ENCODE measurements at places on chromosomes 1 and 21.

DNA sequence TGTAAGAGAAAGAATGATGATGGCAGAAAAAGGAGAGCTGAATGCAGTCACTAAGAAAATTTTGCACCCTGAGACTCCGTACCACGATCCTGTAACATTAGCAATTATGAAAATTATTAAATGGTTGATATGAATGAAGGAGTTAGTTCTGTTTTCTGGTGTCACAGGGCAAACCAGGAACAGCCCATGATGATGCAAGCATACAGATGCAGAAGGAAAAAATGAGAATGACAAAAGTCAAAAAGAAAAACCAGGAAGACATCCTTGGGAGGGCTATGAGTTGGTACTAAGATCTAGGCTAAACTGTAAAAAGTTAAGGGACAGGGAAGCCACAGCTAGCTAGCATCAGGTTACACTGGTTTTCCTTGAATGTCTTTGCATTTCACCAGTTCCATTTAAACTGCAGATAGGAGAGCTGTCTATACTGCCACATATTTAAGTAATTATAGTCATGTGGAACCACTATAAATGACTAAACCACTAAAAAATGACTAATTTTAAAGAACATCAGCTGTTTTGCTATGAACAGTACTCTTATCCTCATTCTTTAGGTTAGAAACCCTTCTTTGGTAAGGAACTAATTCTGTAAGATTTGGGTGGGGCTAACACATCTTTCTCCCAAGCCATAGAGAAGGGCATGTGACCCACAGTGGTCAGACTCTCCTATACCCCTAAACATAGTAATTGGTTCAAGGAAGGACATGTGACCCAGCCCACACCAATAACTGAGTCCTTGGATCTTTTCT, 11.4 kb downstream of the DOCK7 start:
- DNase-seq, result peak; percentile 80

GRCh38 chr1:105664495-105664894, 1392.0 kb upstream of the PRMT6 start:
- no peak for DNase-seq

GRCh38 chr21:41761211-41761933, 5.5 kb downstream of the RIPK4 start:
- DNase-seq, result no peak

DNA sequence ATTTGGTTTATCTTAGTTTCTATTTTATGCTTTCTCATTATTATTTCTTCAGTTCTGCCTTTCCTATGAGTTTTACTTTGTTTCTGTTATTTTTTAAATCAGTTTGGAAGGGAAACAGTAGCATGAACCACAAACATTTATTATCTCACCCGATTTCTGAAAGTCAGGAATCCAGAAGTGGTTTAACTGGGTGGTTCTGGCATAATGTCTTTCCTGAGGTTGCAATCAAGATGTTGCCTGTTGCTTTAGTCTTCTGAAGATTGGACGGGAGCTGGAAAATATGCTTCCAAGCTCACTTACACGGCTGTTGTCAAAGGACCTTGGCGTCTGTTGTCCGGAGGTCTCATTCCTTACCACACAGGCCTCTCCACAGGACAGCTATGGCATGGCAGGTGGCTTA, 50.4 kb downstream of the SNRPE start:
- DNase-seq, result peak; percentile 82

GRCh38 chr1:7207875-7208646, 422.8 kb downstream of the CAMTA1 start:
- peak; percentile 54 for DNase-seq

GRCh38 chr1:179087665-179088064, 5.8 kb downstream of the TOR3A start:
- no peak for DNase-seq

DNA sequence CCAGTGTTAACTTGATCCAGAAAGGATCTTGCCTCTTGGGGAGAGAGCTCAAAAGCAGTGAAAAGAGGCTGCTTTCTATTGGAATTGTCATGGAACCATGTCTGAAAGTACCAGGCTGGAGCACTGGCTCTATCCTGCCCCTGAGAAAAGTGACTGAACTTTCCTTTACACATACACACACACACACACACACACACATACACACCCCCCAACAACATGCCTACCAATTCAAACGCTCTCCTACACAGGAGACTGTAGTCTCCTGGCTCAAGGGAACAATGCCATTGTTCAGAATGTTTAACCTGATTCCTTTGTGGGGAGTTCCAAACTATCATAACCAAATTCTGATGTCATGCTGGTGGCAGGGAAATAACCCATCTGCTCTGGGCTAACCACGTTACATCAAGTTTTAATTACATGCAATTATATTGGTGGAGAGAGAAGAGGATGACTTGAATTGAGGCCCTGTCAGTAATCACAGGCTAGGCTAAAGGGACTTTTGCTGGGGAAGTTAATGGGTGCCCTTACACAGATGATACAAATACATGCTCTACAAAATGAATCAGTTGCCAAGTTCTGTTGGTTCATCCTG, 52.3 kb upstream of the DUSP10 start:
- peak; percentile 49 for DNase-seq

DNA sequence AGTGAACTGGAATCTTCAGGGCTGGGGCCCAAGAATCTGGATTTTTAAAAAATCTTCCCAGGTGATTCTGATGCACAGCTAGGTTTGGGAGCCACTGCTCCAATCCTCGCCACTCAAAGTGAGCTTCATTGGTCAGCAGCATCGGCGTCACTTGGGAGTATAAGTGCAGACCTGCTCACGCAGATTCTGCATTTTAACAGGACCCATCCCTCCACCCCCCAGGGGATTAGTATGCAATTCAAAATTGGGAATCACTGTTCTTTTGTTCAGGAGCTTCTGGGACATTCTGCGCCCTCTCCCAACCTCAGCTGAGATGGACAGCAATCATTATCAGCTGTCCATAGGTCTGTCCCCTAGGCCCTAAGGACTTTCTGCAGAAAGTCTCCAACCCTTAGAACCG, 53.5 kb downstream of the LGR6 start:
- no peak for DNase-seq

GRCh38 chr1:228163007-228163753, 2.4 kb upstream of the IBA57 start:
- DNase-seq, result peak; percentile 32

DNA sequence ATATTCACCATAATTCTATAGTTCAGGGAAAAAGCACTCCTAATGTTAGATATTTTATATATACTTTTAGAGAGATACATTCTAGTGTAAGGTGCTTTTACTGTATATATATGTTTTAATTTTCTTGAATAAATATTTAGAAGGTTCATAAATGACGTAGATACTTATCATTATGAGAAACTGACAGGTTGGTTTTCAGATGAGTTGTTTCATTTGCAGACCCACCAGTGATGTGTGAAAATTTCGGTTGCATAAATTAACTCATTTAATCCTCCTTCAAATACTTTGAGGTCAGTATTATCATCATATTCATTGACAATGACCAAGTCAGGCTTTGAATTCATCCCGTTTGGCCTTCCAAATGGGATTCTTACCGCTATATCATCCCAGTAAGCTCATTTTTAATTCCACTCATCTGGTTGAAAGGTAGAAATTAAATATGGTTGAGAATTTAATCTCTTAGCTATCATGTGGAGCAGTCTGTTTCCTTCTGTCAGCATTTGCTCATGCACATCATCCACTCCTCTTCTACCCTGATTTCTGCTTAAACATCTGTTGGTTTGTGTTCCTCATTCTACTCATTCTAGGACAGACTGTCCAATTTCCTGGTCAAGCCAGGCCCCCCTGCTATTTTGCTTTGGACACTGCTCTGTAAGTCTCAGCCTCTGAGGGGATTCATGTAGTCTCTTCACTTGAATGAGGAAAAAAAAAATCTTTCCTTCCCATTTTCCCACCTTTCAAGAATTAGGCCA, 1156.6 kb downstream of the PLA2G4A start:
- no peak for DNase-seq

GRCh38 chr1:225627304-225627947, 25.5 kb downstream of the ENAH start:
- DNase-seq, result no peak

GRCh38 chr1:182003025-182003725, 58.3 kb downstream of the ZNF648 start:
- no peak for DNase-seq

DNA sequence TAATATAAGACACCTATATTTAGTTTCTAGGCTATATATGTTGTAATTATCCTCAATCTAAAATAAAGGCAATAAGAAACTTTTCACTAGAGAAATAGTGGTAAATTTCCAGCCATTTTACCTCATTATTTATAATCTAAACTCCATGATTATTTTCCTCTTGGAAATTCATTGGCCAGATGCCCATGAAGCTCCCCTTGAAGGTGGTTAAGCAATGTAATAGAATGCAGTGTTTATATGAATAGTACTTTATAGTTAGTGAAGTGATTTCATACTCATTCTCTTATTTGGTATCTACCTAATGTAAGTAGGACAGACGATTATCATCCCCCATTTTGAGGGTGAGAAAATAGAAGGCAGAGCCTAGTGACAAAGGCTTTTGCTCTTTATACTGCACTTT, 26.5 kb downstream of the NFYC start:
- DNase-seq, result no peak

DNA sequence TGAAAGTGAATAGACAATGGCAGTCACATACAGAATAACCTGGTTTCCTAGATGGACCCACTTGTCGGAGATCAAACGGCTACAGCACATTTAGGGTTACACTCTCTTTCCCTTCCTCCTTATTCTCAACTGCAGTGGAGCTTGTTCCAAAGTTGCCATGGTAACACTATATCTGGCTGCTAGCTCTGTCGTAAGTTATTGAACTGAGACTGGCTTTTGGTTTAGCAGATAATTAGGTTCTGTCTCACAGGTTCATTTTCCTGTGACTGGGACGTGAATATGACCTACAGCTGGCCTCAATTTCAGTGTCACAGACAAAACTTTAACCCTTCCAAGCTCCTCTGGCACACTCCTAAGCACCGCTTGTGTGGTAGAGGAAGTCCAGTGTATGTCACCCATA, 875.8 kb downstream of the USP25 start:
- DNase-seq, result no peak

DNA sequence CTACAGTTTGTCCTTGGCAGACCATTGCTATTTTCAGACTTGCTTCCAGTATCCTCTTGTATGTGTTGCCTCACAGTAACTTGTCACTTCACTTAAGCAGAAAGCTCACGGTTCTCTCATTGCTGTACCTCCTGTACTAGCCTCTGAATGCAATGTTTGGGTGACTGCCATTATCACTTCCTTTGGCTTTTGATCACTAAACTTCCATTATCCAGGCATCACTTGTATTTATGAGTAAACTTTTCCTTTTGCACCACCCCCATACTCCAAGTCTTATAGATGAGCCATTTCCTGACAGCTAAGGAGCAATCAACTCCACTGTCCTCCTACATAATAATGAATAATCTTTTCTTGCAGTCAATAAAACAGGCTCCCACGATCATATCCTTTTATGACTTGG, 255.3 kb downstream of the PDE4B start:
- DNase-seq, result peak; percentile 10

DNA sequence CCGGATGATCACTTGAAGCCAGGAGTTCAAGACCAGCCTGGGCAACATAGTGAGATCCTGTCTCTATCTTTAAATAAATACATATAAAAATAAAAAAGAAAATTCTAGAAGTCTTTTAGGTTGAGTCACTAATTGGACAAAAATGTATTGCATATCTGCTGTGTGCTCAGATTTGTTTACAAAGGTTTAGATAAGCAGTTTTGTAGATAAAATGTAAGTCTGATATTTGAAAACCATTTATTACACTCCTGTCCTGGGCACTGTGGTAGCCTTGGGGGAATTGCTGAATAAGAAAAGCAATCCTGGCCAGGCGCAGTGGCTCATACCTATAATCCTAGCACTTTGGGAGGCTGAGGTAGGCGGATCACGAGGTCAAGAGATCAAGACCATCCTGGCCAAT, 11.6 kb downstream of the GMEB1 start:
- no peak for DNase-seq

DNA sequence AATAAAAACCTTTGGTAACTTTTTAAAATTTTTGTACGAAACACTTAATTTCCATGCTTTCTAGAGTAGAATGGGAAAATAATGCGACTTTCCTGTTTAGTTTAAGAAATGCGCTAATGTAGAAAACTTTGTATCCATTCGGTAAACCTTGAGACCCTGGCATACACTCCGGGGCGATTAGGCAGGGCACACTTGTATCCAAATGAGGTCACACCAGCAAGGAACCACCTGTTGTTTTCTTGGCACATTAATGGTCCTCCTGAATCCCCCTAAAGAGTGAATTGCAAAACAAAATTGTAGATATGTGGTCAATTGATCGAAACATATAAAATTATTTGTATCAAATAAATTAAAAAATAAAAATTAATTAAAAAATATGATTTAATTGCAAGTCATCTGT, 25.2 kb downstream of the CHODL start:
- DNase-seq, result no peak

DNA sequence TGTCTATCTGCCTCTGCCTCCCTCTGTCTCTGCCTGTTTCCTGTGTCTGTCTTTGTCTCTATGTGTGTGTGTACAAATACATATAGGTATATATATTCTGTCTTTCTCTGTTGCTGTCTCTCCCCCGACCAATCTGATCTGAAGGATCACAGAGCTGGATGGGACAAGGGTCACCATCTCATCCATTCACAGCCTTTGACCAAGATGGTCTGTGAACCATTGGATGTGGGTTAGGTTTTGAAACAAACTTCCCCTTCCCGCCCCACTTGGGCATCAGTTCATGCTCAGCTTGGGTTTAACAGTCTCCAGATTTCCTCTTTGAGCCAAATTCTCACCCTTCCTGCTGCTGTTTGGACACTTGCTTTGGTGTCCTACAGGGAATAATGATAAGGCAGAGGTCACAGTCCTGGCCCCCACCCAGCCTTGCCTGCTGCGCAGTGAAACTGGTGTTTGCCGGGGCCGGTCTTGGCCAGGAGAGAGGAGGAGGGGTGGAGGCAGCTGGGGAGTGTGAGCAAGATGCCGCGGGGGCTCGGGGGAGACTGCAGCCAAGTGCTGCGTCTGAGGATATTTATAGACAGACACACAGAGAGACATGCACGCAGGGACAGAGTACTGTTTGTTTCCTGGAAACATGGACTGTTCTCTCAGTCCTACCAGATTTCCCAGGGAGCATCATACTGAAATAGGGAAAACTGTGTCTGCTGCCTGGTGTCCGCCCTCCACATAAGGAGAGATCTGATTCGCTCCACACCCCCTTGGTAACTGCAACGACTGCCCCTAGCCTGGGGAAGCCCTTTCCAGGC, 27.0 kb upstream of the BTG2 start:
- peak; percentile 69 for DNase-seq
